ENCODE measurements at places on chromosomes 1 and 21.

DNA sequence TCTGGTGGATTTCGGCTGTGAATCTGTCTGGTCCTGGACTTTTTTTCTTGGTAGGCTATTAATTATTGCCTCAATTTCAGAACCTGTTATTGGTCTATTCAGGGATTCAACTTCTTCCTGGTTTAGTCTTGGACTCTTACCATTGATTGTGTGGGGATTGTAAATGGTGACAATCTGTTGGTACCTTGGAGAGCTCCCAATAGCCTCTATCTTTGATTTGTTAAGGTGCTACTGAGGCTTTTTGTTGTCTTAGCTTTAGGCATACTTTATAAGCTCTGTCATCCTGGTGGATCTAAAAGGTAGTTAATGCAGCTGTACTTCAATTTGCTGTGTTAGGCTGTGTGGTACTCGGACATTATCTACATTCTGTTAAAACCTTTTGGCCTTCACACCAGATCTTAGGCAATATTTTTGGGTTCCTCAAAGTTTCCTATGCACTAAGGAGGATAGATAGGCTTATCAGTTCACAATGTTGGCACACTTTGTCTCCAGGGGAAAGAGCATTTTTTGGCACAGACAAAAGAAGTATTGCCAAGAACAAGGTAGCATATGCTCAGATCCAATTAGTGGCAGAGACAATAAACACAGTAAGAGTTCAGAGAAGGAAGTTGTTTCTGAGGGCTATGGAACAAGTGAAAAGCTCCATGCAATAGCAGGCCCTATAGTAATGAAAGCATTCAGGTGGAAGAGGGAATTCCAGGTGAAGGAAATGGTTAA is 230.4 kb downstream of the PDE4B start:
- no peak for DNase-seq

GRCh38 chr21:41931041-41931451 is 22.8 kb downstream of the C2CD2 start:
- DNase-seq: no peak

- no peak for DNase-seq
These were observed 16.8 kb downstream of the RNF19B start for GRCh38 chr1:32947669-32948389.

DNA sequence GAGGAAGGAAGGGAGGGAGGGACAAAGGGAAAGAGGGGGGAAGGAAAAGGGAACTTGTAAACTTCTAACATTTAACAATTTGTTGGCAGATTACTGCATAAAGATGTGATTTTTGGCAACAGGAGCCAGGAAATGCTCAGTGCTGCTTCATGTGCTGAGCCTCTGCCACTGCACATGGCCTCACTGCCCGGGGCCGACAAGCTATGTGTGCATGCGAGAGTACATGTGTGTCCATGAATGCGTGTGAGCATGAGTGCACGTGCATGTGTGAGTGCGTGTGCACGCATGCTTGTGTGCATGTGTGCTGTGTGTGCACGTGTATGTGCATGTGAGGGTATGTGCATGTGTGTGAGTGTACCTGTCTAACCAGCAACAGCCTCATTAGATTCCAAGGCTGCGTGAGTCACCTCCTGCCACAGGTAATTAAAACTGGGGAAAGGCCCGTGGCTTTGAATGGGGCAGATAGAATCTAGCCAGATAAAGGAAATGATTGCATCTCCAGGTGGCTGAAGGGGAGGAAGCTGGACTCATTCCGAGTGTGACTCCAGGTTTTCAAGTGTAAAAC is 41.4 kb upstream of the TSPEAR start:
- DNase-seq: no peak

DNA sequence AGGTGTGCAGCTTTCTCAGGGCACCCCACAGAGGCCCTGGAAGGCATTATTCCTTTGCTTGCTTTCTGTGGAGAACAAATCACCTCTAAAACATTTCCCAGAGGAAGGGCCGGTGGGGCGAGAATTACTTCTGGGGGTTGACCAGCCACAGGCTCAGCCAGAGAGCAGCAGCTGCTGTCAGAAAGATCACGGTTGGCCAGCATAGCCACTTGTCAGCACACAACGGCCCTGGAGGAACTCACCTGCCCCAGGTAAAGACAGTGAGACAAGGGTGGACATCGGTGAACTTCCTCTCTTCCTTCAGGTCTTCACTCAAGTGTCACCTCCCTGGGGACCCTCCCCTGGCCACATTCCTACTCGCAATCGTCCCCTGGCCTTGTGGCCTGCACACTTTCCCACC is 69.5 kb upstream of the CLDN14 start:
- no peak for DNase-seq

DNA sequence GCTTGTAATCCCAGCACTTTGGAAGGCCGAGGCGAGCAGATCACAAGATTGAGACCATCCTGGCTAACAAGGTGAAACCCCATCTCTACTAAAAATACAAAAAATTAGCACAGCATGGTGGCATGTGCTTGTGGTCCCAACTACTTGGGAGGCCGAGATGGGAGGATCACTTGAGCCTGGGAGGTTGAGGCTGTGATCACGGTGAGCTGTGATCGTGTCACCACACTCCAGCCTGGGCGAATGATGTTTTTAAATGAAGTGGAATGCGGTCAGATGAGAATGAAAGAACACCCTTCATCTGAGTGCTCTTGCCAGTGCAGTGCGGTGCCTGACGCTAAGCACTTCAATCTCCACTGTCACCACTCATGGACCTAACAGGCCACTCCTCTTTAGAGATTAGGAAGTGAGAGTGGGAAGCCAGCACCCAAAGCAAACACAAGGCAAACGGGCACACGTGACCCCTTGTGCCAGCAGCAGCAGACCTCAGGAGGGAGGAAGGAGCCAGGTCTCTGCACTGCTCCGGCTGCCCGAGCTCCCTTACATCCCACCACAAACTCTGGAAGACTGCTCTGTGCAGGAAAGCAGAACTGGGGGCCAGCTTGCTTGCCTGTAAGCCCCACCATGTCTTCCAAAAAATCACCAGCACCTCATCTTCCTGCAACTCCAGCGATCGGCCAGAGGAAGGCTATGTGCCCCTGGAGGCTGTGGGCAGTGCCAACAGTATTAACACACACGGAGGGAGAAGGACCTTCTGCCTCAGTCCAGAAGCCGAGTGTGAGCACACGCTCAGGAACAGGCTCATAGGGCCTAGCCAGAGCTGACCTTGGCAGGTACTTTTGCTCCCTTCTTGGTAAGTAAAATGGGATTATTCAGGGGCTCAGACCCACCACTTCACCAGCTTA is 9.7 kb downstream of the CTNNBIP1 start:
- no peak for DNase-seq

DNA sequence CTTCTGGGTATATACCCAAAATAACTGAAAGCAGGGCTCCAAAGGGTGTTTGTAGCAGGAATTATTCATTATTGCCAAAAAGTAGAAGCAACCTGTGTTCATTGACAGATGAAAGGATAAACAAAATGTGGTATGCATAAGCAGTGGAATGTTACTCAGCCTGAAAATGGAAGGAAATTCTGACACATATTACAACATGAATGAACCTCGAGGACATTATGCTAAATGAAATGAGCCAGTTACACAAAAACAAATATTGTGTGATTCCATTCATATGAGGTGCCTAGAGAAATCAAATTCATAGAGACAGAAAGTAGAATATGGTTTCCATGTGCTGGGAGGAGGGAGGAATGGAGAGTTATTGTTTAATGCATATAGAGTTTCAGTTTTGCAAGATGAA is 86.3 kb upstream of the ARTN start:
- no peak for DNase-seq

DNA sequence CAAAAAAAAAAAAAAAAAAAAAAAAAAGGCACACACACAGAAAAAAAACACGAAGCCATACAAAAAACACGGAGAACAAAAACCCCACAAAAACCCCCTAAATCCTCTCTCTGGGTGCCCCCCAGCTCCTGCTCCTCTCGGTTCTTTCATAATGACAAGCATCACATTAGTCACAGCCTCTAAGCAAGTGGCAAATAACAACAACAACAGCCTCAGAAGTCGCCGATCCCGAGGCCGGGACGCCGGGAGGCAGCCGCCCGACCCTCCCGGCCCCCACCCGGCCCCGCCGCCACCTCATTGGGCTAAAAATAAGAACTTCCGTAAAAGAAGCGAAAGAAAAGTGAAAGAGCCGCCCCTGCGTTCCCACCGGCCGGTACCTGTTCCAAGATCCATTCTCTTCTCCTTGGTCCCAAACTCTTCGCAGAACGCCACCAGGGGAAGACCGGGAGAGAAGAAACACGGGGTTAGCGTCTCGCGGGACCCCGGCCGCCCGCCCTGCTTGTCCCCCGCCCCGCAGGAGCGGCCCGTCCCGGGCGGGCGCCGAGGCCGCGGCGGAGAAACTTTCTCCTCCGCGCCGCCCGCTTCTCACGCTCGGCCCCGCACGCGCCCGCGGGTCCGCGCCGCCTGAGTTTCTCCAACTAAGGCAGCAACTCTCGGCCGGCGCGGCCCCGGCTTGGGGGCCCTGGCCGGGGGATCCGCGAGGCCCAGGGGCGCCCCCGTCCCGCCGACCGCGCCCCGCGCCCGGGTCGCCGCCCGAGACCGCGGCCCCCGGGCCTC is 102.8 kb downstream of the CASZ1 start:
- DNase-seq: peak; percentile 30

DNA sequence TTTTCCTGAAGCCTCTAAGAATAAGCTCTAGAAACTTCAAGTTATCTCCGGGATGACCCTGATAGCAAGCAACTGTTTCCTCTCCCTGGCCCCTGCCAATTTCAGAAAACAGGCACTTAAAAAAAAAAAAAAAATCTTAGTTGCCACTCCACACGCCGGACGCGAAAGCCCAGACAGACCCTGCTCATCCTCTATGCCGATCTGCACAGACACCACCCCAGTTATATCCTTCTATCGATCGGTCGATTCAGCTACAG is 1.7 kb downstream of the ANP32E start:
- DNase-seq: no peak

DNA sequence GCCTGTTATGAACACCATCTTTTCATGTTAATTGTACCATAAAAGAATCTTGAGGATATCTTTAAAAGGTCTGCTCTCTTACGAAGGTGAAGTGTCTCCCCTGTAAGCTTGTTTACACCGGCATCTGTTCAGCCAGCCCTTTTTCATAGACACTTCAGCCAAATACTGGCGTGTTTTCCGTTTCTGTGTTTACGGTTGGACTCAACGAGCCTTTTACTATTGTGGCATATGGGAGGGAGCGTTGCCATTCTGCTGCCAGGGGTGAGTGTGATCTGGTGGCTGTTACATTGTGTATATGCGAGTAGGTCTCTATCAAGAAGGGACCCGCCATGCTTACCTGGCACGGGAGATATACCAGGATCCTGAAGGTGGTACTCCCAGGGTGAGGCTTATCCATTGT is 433.8 kb downstream of the CAMTA1 start:
- DNase-seq: no peak

DNA sequence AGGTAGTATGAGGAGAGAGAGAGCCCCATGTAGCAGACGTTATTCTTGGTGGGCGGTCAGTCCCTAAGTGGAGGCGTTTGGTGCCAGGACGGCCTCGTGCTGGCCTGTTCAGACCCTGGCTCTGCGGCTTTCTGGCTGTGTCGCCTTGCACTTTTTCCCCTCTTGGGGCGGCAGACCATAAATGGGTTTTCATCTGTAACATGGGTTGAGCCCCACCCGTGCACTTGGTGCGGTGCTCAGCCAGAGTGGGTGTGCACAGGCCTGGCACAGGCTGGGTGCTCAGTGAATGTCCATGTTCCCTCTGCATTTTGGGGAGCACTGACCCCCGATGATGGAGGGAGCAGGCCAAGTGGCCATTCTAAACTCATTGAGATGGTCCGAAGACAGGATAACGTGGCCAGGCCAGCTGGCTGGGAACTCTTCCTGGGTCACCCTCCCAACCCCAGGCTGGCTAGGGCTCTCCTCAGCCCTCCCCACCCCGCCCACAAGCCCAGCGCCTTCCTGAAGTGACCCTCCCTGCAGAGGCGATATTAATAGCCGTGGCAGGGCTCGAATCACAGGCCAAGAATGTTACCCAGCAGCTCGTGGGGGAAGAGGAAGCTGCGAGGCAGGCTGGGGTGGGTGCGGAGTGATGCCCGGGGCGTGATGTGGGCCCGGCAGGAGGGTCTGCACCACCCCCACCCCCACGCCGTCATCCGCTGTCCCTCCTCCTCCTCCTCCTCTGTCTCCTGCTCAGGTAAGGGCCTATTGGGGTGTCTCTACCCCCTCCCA is 78.5 kb downstream of the ARHGEF10L start:
- DNase-seq: no peak

GRCh38 chr1:40385437-40386358 is 12.2 kb downstream of the SMAP2 start:
- peak; percentile 43 for DNase-seq

DNA sequence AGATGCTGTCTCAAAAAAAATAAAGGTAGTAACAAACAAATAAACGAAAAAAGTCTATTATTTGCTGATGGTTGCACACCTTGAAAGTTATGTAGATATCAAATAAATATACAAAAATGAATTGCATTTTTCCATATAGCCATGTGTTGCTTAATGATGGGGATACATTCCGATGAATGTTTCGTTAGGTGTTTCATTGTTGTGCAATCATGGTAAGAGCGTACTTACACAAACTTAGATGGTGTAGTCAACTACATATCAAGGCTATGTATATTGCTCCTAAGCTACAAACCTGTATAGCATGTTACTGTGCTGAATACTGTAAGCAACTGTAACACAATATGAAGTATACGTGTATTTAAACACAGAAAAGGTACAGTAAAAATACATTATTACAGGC is 34.4 kb downstream of the AHCTF1 start:
- DNase-seq: no peak
